ENCODE measurements at places on chromosomes 3 and 15. TPM values are rescaled to one million over a fixed set of nuclear protein-coding genes. Genes with fewer than 3 reads are reported as not detected.

GRCh38 chr15:50764461-50765194 is 878 bp downstream of the SPPL2A start:
- DNase-seq = no peak

DNA sequence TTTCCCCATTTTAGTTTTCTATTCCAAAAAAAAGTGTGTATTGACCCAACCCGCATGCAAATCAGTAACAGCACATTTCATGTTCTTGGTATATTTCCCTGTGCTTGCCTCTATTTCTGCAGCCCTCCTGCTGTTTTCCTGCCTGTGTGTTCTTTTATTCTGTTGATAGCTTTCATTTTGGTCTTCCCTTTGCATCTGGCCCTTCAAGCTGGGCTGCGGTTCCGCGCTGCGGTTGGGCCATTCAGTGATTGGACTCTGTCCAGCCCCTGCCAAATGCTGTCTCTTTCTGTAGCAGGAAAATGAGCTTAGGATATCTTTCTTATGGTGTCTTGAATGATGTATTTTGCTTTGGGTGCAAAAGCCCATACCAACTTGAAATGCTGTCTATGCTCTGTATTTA is 49.9 kb downstream of the ZNF621 start:
- no peak for DNase-seq

DNA sequence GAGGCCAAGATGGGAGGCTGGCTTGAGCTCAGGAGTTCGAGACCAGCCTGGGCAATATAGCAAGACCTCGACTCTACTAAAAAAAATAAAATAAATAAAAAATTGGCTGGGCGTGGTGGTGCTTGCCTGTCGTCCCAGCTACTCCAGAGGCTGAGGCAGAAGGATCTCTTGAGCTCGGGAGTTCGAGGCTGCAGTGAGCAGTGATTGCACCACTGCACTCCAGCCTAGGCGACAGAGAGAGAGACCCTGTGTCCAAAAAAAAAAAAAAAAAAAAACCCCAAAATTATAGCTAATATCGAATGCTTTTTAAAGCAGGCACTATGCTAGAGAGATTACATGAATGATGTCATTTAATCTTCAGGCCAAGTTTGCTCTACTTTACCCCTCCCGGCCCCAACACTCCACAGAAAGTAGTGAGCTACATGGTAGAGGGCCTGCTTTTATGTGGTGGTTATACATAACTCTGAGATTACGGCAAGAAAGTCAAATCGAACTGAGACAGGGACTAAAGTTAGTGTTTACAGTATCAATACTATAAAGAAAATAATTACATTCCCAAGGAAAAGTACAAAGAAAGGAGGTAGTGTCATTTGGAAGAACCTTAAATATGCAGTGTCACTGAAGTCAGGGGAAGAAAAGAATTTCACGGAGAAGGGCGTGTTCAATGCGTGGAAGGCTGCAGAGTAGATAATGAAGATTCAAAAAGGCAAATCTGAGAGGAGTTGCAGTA is 1.1 kb downstream of the ADPGK start:
- no peak for DNase-seq

CACNA1D gene
- total RNA-seq = not detected

P2RY12 gene
- total RNA-seq = not detected

MSL2 gene
- 8.8 TPM for total RNA-seq

NAALADL2 gene
- total RNA-seq = 11.7 TPM

All from Caki2 (cell line).